ENCODE measurements at places on chromosomes 2 and 18.

DNA sequence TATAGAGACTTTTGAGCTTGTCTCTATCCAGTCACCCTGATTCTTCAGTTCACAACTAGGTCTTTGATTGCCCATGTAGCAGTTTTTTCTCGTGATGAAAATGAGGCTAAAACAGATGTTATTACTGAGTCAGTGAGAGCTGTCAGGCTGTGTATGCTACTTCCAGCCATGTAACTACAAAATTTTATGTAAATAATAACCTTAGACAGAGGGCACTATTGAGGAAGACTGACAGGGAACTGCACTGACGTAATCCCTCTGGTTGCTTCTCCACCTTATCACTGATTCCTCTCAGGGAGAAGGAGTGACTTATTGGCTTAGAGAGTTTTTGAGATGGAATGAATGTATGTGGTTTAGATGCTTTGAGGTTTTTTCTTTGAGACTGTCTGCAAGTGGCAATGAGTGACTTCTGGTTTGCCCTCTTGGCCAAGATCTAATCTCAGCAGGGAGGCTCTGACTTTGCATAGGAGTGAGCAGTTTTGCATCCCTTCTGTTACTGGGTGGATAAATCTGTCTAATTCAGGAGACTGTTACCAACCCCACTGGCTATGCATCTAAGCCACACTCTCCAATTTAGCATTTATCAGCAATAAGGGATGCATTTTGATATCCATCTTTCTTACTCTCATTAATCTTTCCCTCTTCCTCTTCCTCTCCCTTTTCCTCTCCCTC lies 555.2 kb upstream of the FANCL start:
- no peak for DNase-seq

GRCh38 chr2:151770995-151771394 lies 36.7 kb upstream of the NEB start:
- no peak for DNase-seq

GRCh38 chr2:148616662-148617061 lies 27.9 kb upstream of the EPC2 start:
- no peak for DNase-seq

DNA sequence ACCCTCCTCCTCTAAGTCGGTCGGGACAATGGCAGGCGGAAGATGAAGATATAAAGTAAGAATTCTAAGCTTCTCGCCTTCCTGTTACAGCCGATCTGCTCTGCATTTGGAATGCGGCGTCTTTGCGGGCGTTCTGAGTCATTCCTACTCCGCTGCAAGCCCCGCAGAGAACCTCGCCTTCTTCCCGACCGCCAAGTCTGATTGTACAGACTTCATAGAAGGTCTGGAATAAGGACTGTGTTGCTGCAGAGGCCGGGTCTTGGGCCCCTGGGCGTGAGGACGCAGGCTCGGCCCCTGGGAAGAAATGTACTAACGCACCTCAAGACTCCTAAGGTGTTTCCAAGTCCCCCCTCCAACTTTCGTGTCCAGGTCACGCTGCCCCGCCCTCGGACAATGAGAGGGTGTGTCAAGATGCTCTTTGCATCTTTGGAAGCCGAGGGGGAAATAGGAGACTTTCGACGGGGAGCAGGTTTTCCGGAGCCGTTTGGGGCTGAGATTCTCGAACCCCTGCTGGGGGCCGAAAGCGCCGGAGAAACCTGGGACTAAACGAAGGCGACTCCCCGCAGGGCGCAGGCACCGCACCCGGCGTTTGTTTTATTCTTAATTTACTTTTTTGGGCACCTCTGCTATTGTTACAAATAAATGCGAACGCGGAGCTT lies 12.7 kb upstream of the PAX3 start:
- DNase-seq = no peak

- DNase-seq = no peak
Observed at GRCh38 chr2:17538022-17538843, 2.3 kb upstream of the VSNL1 start.

DNA sequence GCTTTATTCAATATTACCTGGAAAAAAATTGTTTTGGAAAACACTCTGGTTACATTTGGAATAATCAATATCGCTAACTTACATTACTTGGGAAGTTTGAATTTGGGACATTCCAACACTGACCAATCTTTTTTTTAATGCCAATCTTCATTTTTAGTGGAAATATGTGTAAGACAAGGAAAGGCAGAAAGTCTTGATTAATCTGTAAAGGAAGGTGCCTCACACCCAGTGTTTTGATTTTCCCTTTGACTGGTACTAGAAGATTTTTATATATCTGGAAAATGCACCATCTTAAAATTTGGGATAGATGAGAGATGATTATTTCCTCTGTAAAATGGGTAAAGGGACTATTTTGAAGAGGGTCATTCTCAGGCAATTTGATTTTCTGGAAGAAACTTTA lies 879.2 kb upstream of the ZEB2 start:
- DNase-seq = no peak

- DNase-seq = no peak
Observed at GRCh38 chr2:224850081-224850480, 133.9 kb upstream of the CCDC195 start.

DNA sequence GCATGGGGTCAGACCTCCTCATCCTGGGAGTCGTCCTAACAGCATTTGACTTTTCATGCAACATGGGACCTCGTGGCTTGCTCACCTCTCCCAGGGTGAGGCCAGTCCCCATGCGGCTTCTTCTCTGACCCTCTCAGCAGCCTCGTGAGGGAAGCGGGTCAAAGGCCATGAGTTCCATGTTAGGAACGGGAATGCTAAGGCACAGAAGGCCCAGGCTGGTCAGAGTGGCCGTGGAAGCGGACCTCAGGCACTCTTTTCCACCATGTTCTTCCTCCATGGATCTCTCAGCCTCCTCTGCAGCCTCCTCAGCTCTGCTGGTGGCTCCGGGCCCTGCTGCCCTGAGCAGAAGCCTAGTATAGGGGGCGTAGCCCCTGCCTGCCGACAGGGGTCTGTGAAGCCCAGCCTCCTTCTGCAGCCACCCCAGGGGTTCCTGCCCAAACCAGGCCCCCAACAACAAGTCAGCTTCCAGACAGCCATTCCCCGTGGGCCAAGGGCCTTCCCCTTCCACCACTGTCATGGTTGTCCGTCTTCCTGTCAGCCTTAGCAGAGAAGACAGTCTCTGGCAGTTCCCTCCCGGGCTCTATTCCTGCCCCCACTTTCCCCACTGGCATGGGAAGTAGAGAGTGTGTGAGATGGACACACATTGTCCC lies 60.0 kb upstream of the OTOF start:
- DNase-seq = no peak

GRCh38 chr2:217992061-217992460 lies 10.7 kb downstream of the TNS1 start:
- no peak for DNase-seq

GRCh38 chr2:86785456-86785855 lies 5.3 kb downstream of the CD8A start:
- no peak for DNase-seq

GRCh38 chr2:168064011-168064998 lies 183.1 kb downstream of the STK39 start:
- DNase-seq = no peak

- no peak for DNase-seq
Observed at GRCh38 chr2:144267239-144267638, 252.7 kb downstream of the ZEB2 start.

DNA sequence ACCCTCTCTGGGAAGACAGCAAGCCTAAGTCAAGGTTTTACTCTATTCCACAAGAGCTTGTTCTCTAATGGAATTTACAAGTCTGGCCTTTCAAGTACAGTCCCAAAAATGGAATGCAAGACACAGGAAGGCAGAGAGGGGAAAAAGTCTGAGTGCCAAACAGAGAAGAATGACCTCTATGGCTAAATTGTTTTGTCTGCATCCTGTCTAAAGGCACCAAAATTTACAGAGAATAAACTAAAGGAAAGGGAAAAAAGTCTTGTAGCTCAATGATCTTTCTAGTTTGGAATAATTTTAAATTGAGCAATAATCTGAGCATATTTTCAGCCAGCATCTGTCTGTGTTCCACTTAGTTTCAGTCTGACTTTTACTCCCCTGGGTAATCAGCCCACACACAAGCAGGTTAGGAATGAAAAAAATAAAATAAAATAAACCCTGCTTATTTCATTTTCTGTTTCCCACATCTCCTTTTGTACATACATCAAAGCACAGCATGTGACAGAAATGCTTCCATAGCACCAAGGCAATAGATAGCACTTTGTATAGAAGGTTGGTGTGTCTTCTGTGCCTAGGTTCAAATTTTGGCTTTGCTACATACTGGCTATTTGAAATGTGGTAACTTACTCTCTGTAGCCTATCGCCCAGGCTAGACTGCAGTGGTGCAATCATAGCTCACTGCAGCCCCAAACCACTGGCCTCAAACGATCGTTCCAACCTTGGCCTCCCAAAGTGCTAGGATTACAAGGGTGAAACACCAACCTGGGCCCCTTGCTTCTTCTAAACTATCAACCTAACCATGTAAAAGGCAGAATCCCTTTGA lies 105.1 kb downstream of the SLC8A1 start:
- no peak for DNase-seq

- no peak for DNase-seq
Observed at GRCh38 chr18:79525556-79526467, 130.1 kb downstream of the NFATC1 start.

DNA sequence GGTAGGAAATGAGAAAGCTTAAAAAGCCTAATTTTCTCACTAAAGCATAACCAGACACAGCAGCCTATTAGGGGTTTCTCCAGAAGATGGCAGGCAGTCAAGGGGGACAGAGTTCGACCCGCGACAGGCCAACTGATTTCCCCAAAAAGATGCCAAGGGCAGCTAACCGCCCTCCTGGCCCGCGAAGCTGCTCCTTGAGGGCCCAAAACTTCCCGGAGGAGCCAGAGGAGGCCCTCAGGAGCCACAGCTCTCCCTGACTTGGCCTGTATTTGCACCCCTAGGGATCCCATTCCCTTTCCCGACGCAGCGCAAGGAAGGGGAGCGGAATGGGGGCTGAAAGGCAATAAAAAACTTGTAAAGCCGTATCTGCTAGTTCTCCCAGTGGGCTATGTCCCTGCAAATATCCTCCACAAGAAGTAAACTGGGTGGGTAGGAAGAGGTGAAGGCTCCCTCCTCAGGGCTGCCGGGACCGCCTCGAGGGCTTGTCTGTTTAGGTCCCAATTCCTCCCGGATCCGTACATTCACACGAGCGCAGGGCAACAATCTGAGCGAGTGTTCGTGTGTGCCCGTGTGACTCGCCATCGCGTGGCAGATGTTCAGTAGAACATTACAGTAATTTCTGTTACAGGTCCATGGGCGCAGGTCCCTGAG lies 756 bp upstream of the NAGK start:
- no peak for DNase-seq

DNA sequence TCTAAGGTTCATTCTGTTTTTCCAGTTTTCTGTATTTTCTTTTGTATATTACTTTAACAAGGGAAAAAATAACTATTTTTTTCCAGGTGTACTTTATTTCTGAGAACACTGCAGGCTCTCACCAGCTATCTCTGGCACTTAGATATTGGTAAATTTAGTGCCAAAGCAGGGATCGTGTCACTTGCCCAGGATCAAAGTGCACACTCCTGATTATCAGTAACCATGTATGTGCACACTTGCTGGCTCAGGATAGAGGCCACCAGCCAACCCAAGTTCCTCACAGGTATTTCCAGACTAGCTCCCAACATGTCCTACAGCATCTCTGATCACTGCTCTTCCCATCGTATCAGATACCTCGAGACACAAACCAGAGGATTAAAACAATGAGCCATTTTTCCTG lies 5.8 kb upstream of the FZD5 start:
- no peak for DNase-seq

DNA sequence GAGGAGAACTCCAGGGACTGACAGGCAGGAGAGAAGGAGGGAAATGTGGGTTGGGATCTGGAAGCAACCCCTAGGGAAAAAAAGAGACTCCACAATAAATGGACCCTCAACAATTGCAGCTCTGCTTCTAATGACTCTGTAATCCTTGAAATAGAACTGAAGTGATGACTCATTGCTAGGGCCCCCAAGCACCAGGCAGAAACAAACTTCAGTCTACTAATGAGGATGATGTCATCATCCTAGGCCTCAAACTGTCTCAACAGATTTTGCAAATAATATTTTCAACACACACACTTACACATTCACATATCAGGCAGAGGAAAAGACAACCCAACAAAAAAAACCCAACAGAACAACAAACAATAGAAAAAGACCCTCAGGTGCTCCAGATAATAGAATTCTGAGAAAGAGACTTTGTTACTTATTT lies 143.3 kb downstream of the HDAC4 start:
- DNase-seq = no peak

DNA sequence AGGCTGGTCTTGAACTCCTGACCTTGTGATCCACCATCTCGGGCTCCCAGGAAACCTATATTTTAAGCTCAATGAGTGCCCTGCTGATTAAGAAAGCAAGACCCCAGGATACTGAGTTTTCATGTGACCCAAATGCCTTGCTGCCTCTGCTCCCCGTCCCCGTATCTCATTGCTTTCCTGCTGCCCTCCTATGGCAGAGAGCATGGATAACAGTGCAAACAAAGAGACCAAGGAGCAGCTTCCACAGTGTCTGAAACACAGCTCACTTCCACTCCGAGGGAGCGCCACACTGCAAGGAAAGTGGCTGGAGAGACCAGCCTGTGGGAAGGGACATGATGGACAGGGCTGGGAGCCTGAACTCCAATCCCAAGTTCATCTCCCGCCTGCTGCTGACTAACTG lies 246.8 kb downstream of the TMEM182 start:
- no peak for DNase-seq

GRCh38 chr18:45657357-45658335 lies 42.4 kb downstream of the SLC14A2 start:
- no peak for DNase-seq

DNA sequence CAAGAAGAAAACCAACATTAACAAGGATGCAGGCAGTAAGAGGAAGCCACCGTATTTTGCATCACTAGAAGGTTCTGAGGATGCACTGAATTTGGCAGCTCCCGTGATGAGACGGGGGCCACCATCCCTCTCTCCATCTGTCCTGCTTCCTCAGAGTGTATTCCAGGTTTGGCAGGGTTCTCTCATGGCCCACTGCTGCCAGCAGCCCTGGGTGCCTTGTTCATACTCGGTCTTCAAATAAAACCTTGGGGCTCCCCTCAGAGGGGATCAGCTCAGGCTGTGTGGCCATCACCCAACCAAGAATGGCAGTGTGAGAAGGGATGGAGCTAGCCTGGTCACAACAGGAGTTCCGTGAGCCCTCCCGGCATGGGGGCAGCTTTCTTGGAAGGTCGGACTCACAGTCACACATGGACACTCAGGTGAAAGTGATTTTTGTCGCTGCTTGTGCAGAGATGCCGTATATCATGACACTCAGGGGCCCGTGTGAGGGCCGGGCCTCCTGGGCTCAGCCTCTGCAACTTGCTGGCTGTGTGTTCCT lies 12.8 kb upstream of the MBP start:
- no peak for DNase-seq

DNA sequence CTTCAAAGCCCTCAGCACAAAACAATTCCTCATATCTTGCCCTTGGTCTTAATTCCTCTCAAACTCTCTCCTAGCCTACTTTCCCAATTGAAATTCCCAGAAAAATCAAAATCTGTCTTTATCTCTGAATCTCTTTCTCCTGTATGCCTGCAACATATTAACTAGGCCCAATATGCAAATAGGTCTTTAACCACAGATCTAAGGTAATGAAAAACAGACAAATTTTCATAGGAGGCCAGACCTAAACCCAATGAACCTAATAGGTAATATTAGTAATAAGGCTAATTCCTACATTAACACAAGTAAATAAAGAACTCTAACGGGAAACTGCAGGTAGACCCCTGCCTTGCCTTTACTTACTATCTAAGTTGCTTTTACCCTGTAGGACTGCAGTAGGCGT lies 41.4 kb downstream of the WDR33 start:
- no peak for DNase-seq

Measured in stimulated activated CD4-positive, alpha-beta T cell treated with anti-CD3 and anti-CD28 coated beads, Interleukin-1b, Interleukin-23, amount 100 ng/mL, for 24 hours (primary cell).